ENCODE measurements at places on chromosomes 7 and 10.

DNA sequence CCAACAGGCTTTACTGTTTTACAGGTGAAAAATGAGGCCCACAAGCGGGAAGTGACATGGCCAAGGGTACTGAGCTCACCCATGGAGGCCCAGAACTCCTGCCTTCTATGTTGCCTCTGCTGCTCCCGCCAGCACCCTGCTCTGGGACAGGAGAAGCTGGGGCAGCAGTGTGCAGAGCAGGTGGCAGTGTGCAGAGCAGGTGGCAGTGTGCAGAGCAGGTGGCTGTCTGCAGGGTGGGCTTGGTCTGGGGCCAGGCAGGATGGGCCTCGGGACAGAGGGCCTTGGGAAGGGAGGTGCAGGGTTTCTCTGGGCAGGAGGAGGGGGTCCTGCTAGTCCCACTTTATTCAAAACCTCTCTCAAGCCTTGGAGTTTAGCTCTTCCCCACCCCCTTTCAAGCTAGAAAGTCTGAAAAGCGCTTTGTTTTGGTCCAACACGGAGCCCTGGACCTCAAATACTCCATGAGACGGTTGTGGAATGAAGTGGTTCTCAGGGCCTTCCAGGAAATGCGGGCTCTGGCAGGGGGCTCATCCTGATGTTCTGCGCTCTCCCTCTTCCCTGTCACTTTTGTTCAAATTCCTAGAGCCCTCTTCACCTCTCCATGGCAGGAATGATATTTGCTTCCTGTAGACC lies 26.8 kb downstream of the TSPAN15 start:
- no peak for DNase-seq

GRCh38 chr7:126657599-126658358 lies 595.0 kb downstream of the GRM8 start:
- DNase-seq, result peak; percentile 57

- DNase-seq, result no peak
Measured at GRCh38 chr7:123090456-123090855, 95.0 kb upstream of the TAS2R16 start.

- DNase-seq, result no peak
Measured at GRCh38 chr7:22083704-22084240, 138.1 kb upstream of the CDCA7L start.

GRCh38 chr10:3452173-3452626 lies 279.6 kb upstream of the PITRM1 start:
- no peak for DNase-seq

- no peak for DNase-seq
Measured at GRCh38 chr10:93670372-93670771, 32.0 kb downstream of the FRA10AC1 start.
